Small intestine (tissue), 16 donors: ENCODE measurements at places on chromosomes 1 and 21. TPM values are rescaled to one million over a fixed set of nuclear protein-coding genes. Genes with fewer than 3 reads are reported as not detected.

AUNIP gene
- not detected for polyA plus RNA-seq

GRCh38 chr1:203090421-203091198 lies 4.8 kb upstream of the MYOG start:
- H3K27me3 ChIP-seq = peaks cover 19% of the 10 kb centered on the region
- no peak overlapping the region for H3K4me3 ChIP-seq
- H3K36me3 ChIP-seq = no peaks in the 10 kb centered on the region
- H3K27ac ChIP-seq = no peak overlapping the region

MDM4 gene
- 6.0 TPM for polyA plus RNA-seq

DNA sequence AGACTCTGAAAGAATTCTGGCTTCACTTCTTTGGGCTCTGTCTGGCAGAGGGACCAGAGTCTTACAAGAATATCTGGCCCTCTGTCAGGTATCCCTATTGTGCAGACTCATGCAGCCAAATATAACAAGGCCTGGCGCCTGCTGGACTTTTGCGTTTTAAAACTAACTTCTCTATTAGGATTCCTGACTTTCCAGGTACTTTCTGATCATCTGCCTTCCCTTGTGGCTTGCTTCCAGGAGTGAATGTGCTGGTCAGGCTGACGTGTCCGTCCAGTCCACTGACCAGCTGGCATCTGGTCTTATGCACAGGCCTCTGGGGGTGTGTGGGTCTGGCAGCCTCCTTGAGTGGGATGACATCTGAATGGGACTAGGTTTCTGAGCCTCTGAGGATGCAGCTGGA lies 8.6 kb upstream of the RAB29 start:
- H3K36me3 ChIP-seq = no peaks in the 10 kb centered on the region
- H3K27me3 ChIP-seq = no peaks in the 10 kb centered on the region
- peak; percentile 13 for DNase-seq
- H3K4me1 ChIP-seq = no peaks in the 10 kb centered on the region

ENTREP3 gene
- polyA plus RNA-seq = 21.3 TPM

DNA sequence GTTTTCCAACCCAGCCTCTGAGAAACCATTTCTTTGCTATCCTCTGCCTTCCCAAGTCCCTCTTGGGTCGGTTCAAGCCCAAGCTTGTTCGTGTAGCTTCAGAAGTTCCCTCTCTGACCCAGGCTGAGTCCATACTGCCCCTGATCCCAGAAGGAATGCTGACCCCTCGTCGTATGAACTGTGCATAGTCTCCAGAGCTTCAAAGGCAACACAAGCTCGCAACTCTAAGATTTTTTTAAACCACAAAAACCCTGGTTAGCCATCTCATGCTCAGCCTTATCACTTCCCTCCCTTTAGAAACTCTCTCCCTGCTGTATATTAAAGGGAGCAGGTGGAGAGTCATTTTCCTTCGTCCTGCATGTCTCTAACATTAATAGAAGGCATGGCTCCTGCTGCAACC lies 23.8 kb downstream of the EIF2D start:
- no peak overlapping the region for H3K4me3 ChIP-seq
- H3K27ac ChIP-seq = no peak overlapping the region
- peaks cover 60% of the 10 kb centered on the region for H3K36me3 ChIP-seq
- H3K4me1 ChIP-seq = no peaks in the 10 kb centered on the region

DNA sequence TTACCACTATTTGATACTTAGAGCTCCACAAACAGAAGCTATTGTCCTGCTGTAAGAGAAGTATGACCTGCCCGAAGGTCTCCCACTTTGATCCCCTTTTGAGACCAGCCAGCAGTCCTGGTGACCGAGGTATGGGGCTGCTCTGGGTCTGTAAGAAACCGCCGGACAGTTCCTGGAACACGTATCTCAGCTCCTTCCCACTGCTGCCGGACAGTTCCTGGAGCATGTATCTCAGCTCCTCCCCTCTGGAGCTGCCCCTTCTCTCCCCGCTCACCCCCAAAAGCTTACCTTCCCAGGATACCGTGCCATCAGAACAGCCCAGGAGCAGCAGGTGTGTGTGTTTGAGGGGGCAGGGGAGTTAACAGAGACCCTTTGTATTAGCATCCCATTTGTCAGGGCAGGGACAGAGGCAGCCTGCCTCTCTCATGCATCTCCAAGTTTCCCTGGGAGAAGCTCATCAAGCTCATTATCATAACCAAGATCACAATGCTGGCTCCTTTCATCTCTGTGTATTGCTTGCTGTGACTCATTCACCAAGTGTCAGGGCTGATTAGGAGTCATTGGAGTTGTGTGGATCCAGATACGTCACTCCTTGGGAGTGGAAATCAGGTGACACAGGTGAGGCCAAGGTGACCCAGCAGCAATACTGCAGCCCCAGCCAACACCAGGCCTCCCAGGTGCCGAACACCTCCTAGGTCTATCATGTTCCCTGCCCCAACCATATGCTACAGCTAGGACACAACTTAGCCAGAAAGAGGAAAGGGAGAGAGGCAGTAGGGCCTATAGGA lies 25.3 kb downstream of the OPTC start:
- H3K27ac ChIP-seq = peak overlapping the region; percentile 18
- no peaks in the 10 kb centered on the region for H3K27me3 ChIP-seq
- peaks cover 25% of the 10 kb centered on the region for H3K4me1 ChIP-seq
- DNase-seq = peak; percentile 91

- no peak overlapping the region for H3K4me3 ChIP-seq
- no peak for DNase-seq
- no peaks in the 10 kb centered on the region for H3K36me3 ChIP-seq
- no peaks in the 10 kb centered on the region for H3K4me1 ChIP-seq
- no peak overlapping the region for H3K27ac ChIP-seq
- H3K27me3 ChIP-seq = no peaks in the 10 kb centered on the region
These were observed 75.1 kb downstream of the UCHL5 start for GRCh38 chr1:192984080-192984479.

SPOCD1 gene
- polyA plus RNA-seq = 0.81 TPM

BMP8B gene
- polyA plus RNA-seq = 1.0 TPM

RCC2 gene
- polyA plus RNA-seq = 11.2 TPM
